Effector memory CD4-positive, alpha-beta T cell (primary cell): ENCODE measurements at places on chromosomes 6 and 20.

DNA sequence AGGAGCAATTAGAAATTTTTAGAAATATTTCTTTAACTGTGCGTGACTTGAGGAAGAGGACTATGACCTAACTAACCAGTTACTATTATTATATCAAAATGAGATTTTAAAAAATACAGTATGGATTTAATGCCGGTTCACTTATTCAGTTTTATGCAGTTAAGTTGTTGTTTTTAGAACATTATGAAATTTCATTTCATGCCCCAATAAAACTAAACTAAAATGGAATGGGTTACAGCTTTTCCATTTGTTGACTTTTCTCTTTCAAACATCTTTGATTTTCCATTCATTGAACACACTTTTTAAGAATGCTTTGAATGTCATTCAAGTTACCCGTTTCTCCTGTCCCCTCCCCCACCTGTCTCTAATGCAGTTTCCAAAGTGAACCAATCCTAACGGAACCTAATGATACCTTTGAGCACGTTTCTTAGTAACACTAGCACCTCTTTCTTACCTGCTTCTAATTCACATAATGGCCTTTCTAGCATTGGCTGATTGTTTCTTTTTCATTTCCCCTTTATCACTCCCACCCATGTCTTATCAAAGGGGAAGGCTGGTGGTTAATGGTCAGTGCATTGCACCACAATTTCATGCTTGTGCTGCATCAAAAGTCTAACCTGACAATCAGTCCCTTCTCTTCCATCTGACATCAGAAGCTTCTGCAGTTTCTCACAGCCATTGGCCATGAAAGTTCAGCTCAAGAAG is 262.2 kb upstream of the TAB2 start:
- no peak for DNase-seq

GRCh38 chr6:13013681-13014503 is 297.3 kb downstream of the PHACTR1 start:
- no peak for DNase-seq

- DNase-seq: no peak
These were observed 57.4 kb downstream of the B4GALT5 start for GRCh38 chr20:49656304-49656703.

DNA sequence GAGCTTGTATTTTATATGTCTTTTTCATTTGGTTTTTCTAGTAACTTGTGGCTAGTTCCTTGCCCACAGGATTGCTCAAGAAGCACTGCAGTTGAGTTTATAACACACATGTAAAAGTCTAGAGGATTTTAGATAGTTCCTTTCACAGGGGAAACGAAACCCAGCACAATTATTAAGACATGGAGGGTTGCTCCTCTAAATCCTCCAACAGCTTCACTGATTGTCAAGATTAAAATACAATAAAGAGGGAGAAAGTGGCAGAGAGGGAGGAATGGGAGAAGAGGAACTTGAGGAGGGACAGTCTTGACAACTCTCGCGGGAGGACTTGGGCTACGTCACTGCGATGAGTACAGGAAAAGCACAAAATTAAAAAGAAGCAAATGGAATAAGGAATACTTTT is 9.7 kb upstream of the TBC1D7 start:
- no peak for DNase-seq

DNA sequence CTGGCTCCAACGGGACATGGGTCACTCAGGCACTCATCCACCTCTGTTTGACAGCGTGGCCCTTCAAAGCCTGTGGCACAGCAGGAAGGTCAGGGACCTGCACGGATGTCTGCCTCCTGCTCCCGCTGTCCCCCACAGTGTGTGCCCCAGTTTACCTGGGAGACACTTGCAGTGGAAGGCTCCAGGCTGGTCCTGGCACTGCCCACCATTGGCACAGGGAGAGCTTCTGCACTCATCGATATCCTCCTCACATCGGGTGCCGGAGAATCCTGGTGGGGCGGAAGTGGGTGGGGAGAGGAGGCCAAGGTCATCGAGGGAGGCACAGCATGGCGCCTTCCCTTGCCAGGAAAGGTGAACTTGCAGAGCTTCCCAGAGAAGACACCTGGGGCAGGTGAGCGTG is 6.9 kb downstream of the NOTCH4 start:
- DNase-seq: no peak

GRCh38 chr6:15349379-15349778 is 103.5 kb downstream of the JARID2 start:
- no peak for DNase-seq

- no peak for DNase-seq
These were observed 125.7 kb upstream of the HDAC2 start for GRCh38 chr6:114096561-114097172.

DNA sequence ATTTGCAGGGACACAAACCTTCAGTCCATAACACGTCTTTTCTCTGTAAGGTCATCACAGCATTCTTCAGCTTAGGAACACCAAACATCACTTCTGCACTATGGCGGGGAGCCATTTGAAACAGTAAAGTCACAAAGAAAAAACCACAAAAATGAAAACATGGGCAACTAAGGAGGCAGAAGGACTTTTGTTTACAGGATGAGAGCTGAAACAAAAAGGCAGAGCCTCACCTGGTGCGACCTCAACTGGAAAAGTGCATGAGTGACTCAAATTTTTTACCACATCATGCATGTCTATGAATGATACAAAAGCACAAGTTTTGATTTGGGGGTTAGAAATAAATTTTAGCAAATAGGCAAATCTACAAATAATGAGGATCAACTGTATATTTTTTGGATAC is 68.2 kb upstream of the TNFAIP3 start:
- DNase-seq: no peak

- DNase-seq: no peak
These were observed 1.1 kb upstream of the PTK7 start for GRCh38 chr6:43074847-43075669.

GRCh38 chr6:99119109-99120031 is 171.6 kb upstream of the FBXL4 start:
- DNase-seq: peak; percentile 2

DNA sequence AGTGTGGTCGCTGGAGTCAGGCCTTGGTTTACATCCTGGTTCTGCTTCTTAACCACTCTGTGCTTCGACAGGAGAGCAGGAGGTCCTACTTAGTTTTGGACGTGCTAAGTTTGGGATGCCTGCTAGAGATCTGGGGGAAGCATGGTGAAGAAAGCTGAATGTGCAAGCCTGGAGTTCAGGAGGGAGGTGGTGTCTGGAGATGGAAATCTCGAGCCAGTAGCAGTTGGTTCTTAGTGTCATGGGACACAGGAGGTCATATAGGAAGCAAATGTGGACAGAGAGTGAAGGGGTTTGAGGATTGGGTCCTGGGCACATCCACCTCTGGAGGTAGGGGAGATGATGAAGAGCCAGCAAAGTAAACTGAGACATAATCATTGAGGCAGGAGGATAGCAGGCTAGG is 131.4 kb downstream of the SYCP2 start:
- no peak for DNase-seq

- no peak for DNase-seq
These were observed at the start of gene SIRPG for GRCh38 chr20:1657556-1658334. TSS of gene SIRPG (minus strand) at chr20:1657779. CDS start at chr20:1657714, 65 bp downstream.

GRCh38 chr6:47360388-47360787 is 50.7 kb upstream of the TNFRSF21 start:
- no peak for DNase-seq

- DNase-seq: no peak
These were observed 5.5 kb downstream of the BMP7 start for GRCh38 chr20:57260934-57261333.

DNA sequence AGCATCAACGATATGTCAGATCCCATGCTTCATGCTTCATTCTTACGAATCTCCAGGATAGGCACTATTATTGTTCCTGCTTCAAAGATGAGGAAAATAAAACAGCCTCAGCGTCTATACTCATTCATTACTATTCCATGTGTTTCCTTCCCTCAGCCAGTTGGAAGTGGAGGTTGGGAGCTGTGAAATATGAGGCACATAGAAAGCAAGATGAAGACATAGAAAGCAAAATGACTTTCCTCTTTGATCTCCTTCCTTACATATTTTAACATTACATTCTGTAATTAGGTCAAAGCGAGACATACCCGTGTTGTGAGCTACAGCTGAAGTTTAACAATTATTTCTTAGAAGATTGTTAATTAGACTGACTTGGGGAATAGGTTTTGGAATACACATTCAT is 125.4 kb downstream of the FYN start:
- no peak for DNase-seq

DNA sequence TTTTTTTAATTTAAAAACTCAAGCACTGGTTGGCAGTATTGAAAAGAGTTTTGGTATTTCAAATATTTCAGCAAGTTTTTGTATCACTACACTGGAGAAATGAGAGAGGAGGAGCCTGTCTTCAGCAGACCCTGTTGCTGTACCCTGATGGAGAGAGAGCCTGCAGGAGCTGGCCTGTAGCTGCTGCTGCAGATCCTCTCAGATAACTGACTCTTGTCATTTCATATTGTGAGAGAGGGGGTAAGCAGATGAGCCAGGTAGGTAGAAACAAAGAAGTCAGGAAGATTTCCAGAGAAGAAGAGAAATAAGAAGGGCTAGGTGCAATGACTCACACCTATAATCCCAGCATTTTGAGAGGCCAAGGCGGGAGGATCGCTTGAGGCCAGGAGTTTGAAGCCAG is 64.1 kb upstream of the TBC1D7 start:
- no peak for DNase-seq

- peak; percentile 28 for DNase-seq
These were observed 31.6 kb upstream of the LAMA4 start for GRCh38 chr6:112286010-112286409.

GRCh38 chr6:11161031-11161956 is 49.8 kb upstream of the ERVFRD-1 start:
- DNase-seq: no peak

GRCh38 chr20:8389381-8390036 is 257.4 kb downstream of the PLCB1 start:
- no peak for DNase-seq

GRCh38 chr20:16942756-16943155 is 194.6 kb downstream of the OTOR start:
- DNase-seq: no peak

DNA sequence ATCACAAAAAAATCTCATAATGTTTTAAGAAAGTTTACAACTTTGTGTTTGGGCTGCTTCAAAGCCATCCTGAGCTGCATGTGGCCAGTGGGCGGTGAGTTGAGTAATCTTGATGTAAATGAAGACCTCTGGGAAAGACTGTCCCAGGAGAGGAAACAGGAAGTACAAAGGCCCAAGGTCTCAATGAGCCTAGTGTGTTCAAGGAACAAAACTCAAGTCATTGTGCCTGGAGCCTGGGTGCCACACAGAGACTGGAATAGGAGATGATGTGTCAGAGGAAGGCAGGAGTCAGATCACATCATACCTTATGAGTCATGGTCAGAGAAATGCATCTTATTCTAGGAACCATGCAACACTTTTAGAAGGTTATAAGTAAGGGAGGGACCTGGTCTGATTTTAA is 51.5 kb downstream of the COL19A1 start:
- no peak for DNase-seq

- DNase-seq: no peak
These were observed 544.6 kb downstream of the ADGRB3 start for GRCh38 chr6:69179681-69180080.

- DNase-seq: no peak
These were observed 5.1 kb downstream of the RPL10A start for GRCh38 chr6:35473075-35473849.

DNA sequence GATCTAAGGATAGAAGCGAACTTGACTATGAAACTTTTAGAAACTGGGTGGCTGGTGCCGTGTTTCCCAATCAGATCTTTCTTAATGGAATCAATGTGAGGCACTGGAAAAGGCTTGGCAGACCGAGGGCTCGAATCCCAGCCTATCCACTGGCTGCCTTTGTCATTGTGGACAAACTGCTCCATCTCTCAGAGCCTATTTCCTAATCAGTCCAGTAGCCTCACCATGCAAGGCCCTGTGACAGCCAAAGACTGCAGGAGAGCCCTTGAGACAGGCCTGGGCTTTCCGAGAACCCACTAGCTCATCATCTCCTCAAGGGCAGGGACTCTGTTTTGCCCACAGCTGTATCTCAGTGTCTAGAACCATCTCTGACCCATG is 43.4 kb downstream of the SPDEF start:
- DNase-seq: no peak
